ENCODE measurements at places on chromosomes 3 and 15. TPM values are rescaled to one million over a fixed set of nuclear protein-coding genes. Genes with fewer than 3 reads are reported as not detected.

DNA sequence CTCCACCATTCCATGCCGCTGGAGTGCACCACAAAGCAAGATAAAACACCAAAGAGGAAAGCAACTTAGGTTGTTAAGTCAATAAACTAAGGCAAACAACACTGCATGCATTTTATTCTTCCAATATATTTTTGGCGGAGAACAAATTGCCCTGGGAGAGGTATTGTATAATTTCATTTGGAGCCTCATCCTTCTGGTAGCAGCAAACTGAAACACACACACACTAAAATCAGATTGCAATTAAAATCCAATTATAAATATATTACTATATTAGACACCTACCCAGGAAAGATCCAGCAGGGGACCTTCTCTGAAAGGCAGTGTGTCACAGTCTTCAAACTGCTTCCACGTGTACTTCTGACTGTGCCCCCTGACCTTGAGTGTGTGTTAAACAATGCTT, 102.3 kb downstream of the RORA start:
- DNase-seq, result no peak

GRCh38 chr3:150296123-150296735, 111.9 kb upstream of the TSC22D2 start:
- DNase-seq, result no peak

GRCh38 chr3:190369668-190370295, 18.2 kb upstream of the CLDN16 start:
- DNase-seq, result peak; percentile 99

- no peak for DNase-seq
Measured at GRCh38 chr3:117938974-117939373, 1095.7 kb downstream of the IGSF11 start.

ZNF385D gene
- total RNA-seq, result under 0.01 TPM

CELF6 gene
- not detected for total RNA-seq

DNA sequence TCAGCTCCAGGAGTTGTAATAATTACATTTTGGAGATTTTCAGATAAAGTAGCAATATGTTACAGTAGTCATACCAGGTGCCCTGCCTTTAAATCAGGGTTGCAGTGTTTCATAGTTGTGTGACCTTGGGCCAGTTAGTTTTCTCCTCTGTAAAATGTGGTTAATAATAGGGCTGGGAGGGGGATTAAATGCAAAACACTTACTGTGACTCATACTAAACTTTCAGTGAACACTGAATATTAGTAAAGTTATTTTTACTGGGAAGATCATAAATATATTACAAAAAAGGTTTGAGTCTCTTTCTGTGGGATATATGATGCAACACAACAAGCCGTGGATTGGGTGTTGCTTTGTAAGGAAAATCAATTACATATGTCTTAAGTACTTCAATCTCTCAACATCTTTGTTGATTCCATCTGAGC, 1.1 kb upstream of the EBLN2 start:
- no peak for DNase-seq

DUOX1 gene
- 13.2 TPM for total RNA-seq

GRCh38 chr15:94744080-94744793, 512.9 kb downstream of the MCTP2 start:
- DNase-seq, result no peak

GRCh38 chr3:108394563-108394962, 98.2 kb downstream of the HHLA2 start:
- DNase-seq, result no peak

- DNase-seq, result no peak
Measured at GRCh38 chr3:157637866-157638265, 134.7 kb upstream of the VEPH1 start.

DNA sequence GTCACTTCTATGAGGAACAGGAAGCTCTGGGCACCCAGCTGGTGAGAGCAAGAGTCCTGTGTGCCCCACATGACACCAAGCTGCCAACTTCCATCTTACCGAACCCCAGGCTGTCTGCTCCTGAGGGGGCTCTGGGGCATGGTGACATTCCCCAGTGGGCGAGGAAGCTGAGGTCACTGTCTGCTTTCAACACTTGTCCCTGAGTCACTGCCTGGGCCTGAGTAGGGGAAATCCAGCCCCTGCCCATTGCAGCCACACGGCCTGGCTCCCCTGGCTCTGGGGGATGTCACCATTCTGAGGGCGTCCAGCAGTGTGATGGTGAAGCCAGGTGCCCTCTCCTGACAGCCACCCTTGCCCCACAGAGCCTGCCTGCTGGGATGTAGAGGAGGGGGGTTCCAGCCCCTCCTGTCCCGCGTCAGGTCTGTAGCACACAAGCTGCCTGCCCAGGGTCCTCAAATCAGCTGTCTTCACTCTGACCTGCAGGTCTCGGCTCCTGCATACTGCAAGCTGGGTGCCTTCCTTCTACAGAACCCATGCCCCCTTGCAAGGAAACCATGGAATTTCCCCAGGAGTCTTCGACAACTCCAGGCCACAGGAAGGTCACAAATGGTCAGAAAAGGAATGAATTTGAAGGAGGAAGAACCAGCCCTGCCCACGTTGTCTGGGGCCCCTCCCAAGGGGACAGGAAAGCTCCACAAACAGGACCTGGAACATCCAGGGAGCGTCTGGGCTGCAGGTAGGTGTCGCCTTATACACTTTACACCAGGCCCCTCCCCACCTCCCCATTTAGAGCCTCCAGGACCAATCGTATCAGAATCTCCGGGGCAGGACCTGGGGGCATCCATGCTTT, 69.9 kb upstream of the GATM start:
- DNase-seq, result peak; percentile 60

FANCD2OS gene
- total RNA-seq, result not detected

HRG gene
- total RNA-seq, result not detected

- no peak for DNase-seq
Measured at GRCh38 chr3:128287216-128287615, 133.9 kb downstream of the EEFSEC start.

GRCh38 chr15:63382966-63383710, 1.5 kb upstream of the CA12 start:
- DNase-seq, result peak; percentile 46

DNA sequence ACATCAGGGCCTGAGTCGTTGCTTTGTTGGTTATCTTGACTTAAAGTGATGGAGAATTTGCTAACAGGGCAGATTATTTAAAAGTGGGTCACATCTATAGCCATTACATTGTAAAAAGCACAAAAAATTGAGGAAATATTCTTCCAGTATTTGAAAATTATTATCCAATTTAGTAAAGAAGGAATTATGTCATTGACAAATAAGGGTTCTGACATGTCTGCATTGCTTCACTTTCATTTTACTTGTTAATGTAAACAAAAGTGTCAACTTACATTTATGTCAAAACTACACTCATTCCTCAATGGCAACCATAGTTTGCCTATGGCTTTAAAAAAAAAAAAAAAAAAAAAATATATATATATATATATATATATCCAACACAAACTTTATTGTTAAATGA, 3.4 kb upstream of the PARP14 start:
- peak; percentile 51 for DNase-seq

ALDH1A2 gene
- total RNA-seq, result 0.79 TPM

DNA sequence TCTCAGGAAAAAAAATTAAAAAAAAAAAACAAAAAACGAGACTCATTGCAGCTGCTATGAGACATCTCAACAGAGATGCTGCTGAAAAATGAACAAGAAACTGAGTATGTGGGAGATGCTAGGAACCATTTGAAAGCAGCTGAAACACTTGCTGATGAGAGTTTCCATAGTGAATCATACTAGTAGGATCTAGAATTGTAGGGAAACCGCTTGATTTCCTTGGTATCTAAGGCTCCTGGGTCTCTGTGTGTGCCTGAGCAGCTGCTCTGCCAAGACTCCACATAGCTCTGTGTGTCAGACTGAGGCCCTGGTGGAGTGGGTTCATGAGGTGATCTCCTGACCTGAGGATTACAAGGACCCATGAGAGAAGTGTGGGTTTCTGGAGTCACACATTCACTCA, 313.4 kb upstream of the NECTIN3 start:
- DNase-seq, result no peak

DNA sequence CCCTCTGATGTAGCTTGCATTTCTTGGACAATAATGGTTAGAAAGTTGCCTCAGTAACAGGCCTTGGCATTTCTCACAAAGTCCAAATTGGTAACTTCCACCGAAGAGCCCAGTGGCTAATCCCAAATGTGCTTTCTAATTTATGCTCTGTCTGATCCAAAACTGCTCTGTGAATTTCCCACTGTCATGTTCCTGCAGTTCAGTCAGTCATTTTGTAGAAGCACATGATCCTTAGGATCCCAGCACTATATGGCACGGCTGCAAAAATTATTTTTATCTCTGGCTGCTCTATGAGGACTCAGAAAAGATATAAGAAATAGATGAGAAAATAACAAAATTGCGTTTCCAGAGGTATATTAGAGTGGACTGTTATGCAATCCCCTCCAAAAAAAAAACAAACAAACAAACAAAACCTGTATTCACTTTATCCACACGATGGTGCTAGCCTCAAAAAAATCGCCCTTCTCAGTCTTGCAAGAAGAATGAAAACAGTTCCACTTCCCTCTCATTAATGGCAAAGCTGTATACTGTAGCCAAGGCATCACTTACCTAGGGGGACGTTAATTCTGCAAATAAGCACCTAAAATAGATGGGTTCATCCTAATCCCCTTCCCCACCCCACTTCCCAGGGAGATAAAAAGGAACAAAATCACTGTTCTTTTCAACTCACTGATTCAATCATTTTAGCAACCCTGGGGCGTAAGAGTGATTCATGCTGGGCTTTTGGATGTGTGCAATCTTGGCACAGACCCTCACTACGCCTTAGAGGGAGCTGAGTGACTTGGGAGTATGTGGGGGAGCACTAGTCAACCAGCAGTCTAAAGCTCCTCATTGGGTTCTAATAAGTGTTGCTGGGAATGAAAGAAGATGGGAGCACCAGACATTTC, 61.3 kb downstream of the TMCO5A start:
- peak; percentile 75 for DNase-seq

GRCh38 chr3:10623578-10624275, 118.3 kb upstream of the ATP2B2 start:
- peak; percentile 26 for DNase-seq

DNA sequence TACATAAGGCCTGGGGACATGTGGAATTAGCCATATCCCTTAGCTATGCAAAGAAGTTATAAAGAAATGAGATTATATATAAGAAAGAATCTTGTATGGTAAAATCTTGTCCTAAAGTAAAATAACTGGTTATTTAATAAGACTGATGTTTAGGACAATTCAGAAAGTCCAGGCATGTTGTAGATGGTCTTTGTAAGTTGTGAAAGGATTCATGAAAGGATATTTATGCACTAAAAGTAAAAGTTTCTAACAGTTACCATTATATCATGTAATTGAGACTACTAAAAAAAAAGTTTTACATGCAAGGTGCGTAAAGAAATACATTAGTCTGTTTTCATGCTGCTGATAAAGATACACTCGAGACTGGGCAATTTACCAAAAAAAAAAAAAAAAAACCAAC, 146.3 kb downstream of the FMN1 start:
- DNase-seq, result no peak
